ENCODE measurements at places on chromosomes 6 and 20. TPM values are rescaled to one million over a fixed set of nuclear protein-coding genes. Genes with fewer than 3 reads are reported as not detected.

Gene ZCCHC3
- total RNA-seq = 27.8 TPM

- peak overlapping the region; percentile 35 for H3K27ac ChIP-seq
- DNase-seq = peak; percentile 83
- H3K27me3 ChIP-seq = no peaks in the 10 kb centered on the region
- no peak overlapping the region for H3K4me3 ChIP-seq
- peaks cover 7% of the 10 kb centered on the region for H3K4me1 ChIP-seq
Measured at GRCh38 chr20:50054626-50055511, 58.1 kb downstream of the UBE2V1 start.

Gene RIMS1
- 0.30 TPM for total RNA-seq

DNA sequence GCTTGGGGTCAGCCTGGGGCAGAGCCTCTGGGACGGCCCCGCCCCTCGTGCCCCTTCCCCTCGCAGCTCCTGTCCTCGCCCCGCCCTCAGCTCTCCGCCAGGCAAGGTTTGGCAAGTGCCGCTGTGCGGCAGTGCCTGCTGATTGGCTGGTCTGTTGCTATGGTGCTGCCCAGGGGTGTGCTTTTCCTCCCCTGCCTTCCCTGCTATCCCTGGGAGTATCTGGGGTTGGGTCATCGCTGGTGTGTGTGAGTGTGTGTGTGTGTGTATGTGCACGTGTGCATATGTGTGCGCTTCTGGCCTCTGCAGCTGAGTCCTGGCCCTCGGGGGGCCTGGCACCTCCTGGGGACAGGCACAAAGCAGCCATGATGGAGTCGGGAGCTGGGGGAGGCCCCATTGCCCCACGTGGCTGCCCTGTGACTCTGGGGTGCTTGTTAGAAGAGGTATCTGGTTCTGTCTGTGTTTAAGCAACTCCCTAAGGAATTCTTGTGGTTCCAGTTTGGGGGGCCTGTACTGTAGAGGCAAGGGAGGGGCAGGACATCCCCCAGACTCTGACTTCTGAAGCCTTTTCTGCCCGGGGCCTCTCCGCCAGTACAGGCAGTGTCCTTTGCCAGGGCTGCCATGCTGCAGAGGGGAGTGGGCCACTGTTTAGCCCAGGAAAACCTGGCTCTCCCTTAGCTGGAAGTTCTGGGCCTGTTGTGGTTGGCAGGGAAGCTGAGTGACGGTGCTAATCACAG, 6.9 kb downstream of the RTEL1 start:
- H3K27me3 ChIP-seq = no peaks in the 10 kb centered on the region
- no peak overlapping the region for H3K27ac ChIP-seq
- DNase-seq = peak; percentile 26
- no peak overlapping the region for H3K4me3 ChIP-seq

DNA sequence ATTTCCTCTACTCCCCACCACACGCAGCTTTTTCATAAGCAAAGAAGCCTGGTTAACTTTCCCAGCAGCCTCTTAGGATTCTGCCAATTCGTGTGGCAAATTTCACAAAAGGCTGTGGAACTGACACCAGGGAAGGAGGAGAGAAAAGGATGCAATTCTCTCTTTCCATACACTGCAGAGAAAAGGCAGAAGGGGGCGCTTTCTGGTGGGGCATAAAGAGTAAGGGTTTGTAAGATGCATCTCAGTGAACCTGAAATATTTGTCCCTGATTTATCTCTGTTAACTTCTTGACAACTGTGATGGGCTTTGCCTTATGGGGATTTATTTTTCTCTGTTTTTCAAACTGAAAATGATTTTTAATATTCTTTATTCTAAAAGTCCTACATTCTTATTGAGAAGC, 45.5 kb upstream of the GLP1R start:
- H3K27me3 ChIP-seq = no peaks in the 10 kb centered on the region
- no peaks in the 10 kb centered on the region for H3K4me1 ChIP-seq
- no peaks in the 10 kb centered on the region for H3K36me3 ChIP-seq

DNA sequence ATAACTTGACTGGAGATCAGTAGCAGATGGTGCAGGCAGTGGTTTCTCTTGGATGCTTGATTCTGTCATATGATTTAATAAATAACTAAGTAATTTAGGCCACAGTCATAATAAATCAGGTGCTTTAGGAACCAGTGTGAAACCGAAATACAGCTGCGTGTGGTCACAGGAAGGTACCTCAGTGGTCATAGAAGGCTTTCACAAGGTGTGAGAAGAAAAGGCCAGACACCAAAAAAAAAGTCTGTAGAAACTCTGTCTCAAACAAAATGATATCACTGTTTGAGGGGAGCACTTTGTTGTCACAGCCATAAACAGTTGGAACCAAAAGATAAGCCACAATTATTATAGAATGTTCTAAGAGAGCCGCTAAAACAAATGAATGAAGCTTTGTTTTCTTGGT, 56.5 kb downstream of the ARMC2 start:
- no peaks in the 10 kb centered on the region for H3K36me3 ChIP-seq
- no peak for DNase-seq
- no peak overlapping the region for H3K4me3 ChIP-seq
- no peaks in the 10 kb centered on the region for H3K4me1 ChIP-seq
- no peak overlapping the region for H3K27ac ChIP-seq

DNA sequence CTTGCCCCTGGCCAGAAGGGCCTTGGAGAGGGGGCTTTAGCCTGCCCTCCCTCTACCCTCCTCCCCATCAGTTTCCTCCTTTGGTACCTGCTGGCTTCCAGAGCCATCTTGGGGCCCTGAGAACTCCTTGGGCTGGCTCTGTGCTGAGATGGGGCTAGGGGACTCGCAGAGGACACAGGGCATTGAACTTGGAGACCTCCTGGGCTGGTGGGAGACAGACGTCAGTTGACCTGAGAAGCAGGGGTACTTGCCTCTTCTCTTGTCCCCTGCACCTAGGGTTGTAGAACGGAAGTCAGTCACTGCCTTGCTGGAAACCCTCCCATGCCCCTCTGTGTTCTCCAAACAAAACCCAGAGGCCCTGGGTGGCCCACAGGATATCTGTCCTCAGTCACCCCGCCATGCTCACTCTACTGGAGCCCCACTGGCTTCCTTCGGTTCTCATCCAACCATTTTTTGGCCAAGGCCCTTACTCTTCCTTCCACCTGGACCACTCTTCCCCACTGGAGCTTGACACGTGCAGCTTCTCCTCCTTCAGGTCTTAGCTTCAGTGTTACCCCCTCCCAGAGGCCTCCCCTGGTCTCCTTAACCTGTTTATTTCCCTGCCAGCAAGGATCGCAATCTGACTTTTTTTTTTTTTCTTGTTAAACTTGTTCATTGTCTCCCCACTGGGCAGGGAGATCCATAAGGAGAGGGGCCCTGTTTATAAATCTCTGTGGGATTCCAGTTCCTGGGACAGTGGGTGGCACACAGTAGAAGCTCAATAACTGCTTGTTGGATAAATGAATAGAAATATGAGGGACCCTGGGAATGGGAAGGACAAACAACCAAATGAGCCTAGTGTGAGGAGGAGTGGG, 971 bp downstream of the RBCK1 start:
- H3K4me3 ChIP-seq = peak overlapping the region; percentile 94
- no peak for DNase-seq
- H3K27me3 ChIP-seq = no peaks in the 10 kb centered on the region
- H3K36me3 ChIP-seq = no peaks in the 10 kb centered on the region
- H3K27ac ChIP-seq = peak overlapping the region; percentile 96

GRCh38 chr6:45808042-45808645, 207.5 kb downstream of the CLIC5 start:
- no peak overlapping the region for H3K4me3 ChIP-seq
- H3K27ac ChIP-seq = no peak overlapping the region
- no peak for DNase-seq
- no peaks in the 10 kb centered on the region for H3K4me1 ChIP-seq
- H3K27me3 ChIP-seq = no peaks in the 10 kb centered on the region

GRCh38 chr6:134352786-134353480, 35.0 kb upstream of the SGK1 start:
- no peaks in the 10 kb centered on the region for H3K36me3 ChIP-seq
- peaks cover 1% of the 10 kb centered on the region for H3K4me1 ChIP-seq
- no peak for DNase-seq
- H3K27ac ChIP-seq = peak overlapping the region; percentile 77
- H3K4me3 ChIP-seq = no peak overlapping the region

DNA sequence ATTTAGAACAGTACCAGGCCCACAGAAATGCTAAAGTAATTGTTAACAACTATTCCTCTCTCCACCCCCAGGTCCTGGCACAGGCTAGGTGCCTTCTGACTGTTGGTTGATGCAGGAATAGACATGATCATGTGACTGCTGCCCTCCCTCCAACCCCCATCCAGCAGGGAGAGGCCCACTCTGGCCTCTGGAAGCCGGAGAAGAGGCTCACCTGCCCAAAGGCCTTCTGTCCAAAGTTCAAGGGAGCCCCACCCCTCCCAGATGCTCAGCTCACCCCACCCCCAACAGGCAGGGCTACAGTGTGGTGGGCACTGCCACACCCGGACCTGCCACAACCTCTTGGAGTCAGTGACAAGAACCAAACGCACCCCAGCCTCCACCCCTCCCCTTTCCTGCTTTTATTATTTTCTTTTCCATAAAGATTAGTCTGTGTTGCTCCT, 26.9 kb upstream of the FOXP4 start:
- H3K4me3 ChIP-seq = no peak overlapping the region
- DNase-seq = no peak
- H3K36me3 ChIP-seq = no peaks in the 10 kb centered on the region
- H3K4me1 ChIP-seq = no peaks in the 10 kb centered on the region
- H3K27me3 ChIP-seq = no peaks in the 10 kb centered on the region
- no peak overlapping the region for H3K27ac ChIP-seq

GRCh38 chr6:13920552-13920951, 4.2 kb upstream of the RNF182 start:
- no peaks in the 10 kb centered on the region for H3K4me1 ChIP-seq
- no peaks in the 10 kb centered on the region for H3K36me3 ChIP-seq
- DNase-seq = no peak

DNA sequence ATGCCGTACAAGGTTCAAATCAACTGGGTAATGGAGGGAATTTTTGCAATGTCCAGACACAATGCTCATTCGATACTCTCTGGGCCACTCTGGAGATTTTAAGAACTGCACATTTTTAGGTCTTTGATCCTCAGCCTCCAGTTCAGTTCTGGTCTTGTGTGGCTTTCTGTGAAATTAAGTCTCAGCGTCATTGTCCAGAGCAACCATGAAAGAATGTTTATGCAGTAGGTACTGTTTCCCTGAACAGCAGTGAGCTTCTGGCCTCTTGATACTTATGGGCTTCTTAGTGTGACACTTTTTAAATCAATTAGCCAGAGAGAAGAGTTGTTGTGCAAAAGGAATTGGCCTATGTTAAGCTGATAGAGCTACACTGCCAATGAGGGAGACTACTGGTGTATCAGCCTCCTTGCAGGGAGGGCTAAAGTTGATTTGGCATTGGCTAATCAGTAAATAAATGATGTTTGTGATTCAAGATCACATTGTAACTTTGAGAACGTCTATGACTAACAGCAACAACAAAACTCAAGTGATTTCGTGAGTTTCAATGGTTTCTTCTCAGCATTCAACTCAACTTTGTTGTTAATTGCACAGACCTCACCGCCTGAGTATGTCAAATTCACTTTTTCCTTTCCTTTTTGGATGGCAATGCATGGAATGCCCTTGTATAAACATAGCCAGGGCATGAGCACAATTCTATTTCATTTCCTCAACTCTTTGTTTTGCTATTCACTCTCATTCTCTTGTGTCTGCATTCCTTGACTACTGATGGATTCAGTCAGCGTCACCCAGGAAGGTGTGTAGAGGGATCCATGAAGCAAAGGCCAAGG, 85.1 kb downstream of the GJA1 start:
- DNase-seq = no peak
- no peak overlapping the region for H3K4me3 ChIP-seq
- H3K27ac ChIP-seq = no peak overlapping the region
- peaks cover 3% of the 10 kb centered on the region for H3K4me1 ChIP-seq

Gene EXOC2
- total RNA-seq = 16.2 TPM

DNA sequence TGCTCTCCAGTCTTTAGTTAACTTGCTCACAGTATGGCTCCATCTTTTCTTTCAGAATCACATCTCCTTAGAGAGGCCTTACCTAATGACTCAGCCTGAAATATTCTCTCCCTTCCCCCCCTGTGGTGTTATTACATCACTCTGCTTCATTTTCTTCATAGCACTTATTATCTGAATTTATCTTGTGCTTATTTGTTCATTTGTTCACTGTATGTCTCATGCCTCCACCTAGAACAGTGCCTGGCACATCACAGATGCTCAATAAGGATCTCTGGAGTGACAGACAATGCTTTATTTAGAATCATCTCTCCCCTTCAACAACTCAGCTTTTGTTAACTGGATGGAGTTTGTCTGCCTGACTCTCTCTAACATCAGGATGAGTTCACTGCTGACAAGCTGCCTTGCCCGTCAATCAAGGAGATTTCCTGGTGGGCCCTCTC, 96.6 kb upstream of the MAN1A1 start:
- no peak overlapping the region for H3K4me3 ChIP-seq
- H3K27me3 ChIP-seq = no peaks in the 10 kb centered on the region
- H3K36me3 ChIP-seq = no peaks in the 10 kb centered on the region
- H3K4me1 ChIP-seq = no peaks in the 10 kb centered on the region
- H3K27ac ChIP-seq = no peak overlapping the region

DNA sequence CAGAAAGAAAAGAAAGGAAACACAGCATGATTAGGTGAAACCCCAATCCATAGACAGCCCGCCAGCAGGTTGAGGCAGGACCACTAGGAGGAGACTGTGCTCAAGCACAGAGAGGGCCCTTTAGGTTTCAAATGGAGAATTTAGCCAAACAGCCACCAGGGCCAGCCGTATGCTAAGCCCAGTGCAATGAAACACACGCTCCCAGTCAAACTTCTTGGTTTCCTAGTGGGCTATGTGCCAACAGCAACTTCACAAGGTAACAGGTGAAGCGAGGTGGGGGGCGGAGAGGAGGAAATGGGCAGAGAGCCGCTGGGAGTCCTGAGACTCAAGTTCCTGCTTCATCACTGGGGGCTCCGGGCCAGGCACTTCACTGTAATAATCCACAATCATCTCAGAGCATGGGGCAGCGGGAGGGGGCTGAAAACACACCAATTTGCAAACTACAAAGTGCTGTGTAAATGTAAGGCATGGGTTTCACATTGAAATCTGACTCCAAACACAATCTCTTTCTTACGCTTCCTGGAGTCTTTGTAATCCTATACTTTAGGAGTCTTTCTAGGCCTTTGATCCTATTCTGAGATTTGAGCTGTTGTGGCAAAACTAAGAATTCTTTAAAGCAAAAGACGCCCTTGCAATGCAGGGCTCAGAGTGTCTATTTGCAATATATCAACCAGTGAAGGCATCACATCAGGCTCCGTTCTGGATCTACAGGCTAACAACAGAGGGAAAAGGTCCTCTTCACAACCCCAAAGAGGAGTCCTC, 117.3 kb downstream of the OPRM1 start:
- no peaks in the 10 kb centered on the region for H3K27me3 ChIP-seq
- H3K4me3 ChIP-seq = no peak overlapping the region
- DNase-seq = no peak
- no peak overlapping the region for H3K27ac ChIP-seq
- H3K36me3 ChIP-seq = no peaks in the 10 kb centered on the region

DNA sequence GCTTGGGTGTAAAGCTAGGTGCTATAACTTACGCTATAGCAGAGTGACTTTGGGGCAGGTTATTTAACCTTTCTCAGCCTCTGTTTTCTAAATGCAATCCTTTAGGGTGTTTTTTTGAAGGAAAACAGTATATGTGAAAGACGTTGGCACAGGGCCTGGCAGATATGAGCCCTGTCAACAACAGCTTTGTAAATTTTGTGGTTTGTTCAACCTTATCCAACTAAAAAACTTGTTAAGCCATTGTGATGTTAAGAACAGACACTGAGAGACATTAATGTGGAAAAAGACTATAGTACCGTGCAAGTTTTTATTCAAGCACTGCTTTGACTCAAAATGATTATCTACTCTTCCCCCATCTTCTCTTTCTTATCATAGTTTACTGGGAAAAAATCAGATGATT, 8.2 kb downstream of the HECA start:
- DNase-seq = no peak
- no peak overlapping the region for H3K27ac ChIP-seq
- no peak overlapping the region for H3K4me3 ChIP-seq
- H3K27me3 ChIP-seq = no peaks in the 10 kb centered on the region

Gene SRC
- 23.1 TPM for total RNA-seq

All from ovary (tissue), 10 donors.